NB4 (cell line): ENCODE measurements at places on chromosomes 2 and 18.

GRCh38 chr2:64479259-64480117 lies 25.5 kb downstream of the LGALSL start:
- no peak for DNase-seq

DNA sequence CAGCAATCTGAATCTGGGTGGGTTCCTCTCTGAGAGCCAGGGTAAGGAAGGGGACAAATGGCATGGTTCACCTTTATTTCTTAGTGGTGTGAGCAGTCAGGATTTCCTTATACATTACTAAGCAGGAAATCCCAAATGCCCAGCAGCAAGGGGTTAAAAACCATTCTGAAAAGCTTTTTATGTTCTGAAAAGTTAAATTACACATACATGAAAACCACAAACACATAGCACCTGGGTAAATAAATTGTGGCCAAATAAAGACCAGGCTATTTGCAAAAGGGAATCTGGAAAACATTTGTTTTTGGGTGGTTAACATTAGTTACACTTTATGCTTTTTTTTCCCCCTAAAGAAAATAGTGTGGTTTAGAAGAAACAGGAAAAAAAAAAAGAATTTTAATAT lies 156.1 kb downstream of the AGPS start:
- DNase-seq: no peak

- peak; percentile 18 for DNase-seq
These were observed 3.3 kb downstream of the MYCN start for GRCh38 chr2:15943378-15944280.

DNA sequence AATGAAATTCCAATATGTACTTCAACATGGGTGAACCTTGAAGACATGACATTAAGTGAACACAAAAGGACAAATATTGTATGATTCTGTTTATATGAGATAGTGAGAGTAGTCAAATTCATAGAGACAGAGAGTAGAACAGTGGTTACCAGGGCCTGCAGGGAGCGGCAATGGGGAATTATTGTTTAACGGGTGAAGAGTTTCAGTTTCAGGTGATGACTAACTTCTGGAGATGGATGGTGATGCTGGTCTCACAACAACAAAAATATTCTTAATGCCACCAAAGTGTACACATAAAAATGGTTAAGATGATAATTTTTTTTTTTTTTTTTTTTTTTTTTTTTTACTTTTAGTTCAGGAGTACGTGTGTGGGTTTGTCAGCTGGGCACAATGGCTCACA lies 109.4 kb upstream of the TMEM200C start:
- DNase-seq: no peak

- DNase-seq: no peak
These were observed 25.4 kb upstream of the IGFBP5 start for GRCh38 chr2:216720722-216721121.

DNA sequence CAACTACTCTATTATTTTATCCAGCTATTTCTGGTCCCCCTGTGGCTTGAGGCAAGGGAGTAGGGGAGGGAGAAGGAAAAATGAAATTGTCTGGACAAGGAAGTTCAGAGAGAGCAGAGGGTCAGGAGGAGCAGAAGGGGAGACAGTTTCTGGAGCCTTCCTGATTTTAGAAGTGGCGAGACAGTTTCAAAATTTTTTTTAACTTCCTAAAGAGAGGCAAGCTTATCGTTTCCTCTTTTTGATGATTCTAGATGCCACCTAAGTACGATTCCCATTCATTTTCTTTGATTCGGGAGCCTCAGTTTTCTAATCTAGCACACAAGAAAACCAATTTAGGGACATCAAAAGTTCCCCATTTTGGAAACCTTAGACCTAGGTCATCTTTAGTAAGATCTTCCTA lies 96.9 kb upstream of the B3GNT2 start:
- DNase-seq: peak; percentile 67

- peak; percentile 21 for DNase-seq
These were observed 206.0 kb upstream of the TNP1 start for GRCh38 chr2:217065695-217066405.

DNA sequence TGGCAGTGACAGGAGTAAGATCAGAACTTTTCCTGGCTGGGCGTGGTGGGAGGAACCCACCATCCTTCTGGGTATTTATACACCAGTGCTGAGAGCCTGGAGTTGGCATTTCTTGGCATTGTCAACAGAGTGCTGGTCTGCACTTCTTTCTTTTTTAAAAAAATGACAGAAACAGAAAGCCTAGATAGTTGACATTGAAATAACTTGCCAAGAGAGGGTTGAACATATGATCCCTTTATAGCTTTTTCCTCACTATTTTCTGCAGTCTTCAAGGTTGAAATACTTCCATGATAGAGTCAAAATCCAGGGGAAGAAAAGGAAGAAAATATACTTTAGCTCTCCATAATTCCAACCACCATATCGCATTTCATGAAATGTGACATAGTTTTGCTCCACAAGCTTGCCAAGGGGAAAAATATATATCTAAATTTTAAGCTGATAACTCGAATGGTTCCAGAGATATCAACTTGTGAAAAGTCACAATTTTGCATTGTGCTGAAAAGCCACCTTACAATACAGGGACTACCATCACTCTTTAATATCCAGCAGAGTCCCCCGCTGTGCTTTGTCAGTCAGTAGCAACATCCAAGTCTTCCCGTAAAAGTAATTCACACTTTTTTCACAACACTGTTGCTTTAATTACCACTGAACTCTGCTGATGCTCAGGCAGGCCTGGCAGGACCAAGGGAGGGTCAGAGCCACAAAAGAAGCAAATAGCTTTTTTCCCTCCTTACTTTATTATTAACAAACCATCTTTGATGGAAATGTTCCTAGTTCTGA lies 764.9 kb upstream of the FANCL start:
- no peak for DNase-seq

DNA sequence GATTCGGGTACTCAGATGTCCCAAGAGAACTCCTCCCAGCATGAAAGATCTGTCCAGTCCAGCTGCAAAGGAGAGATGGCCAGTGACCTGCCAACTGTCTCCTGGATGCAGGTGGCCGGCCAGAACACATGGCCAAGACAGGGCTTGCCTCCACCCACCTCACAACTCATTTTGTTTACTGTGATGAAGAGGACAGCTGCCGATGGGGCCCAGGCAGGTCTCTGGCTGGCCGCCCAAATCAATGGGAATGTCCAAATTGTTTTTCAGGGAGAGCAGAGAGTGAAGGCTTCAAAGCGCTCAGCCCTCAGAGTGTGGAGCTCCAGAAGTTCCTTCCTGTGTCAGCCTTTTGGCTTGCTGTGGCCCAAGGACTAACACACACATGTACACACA lies 41.9 kb downstream of the FOSL2 start:
- no peak for DNase-seq

DNA sequence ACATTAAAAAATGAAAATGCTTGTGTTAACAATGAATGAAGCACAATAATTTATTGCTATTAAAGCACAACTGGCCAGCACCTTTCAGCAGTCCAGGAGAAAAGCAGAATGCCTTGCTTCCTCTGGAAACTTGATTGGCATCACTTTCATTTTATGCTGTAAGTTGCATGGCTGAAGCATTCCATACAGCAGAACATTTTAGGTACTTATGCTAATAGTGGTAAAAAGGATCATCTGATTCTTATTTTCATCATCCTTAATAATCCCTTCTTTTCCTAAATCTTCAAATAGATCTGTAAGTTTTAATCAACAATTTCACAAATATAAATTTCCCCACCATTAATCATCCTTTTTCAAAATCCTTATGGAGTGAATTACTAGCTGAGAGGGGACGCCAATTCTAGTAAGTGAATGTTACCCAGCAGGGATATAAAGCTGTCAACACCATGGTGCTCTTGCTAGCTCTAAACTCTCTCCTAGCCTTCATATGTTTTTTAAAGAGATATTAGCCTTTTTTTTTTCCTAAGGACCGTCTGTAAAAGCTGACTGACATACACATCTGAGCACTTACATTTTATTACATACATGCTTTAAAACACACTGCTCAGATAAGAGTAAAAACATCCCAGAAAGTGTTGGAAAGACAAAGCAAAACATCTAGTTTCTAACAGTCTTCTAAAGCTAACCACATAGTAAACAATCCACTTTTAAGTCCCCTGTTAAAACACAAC lies 5.3 kb downstream of the SATB2 start:
- DNase-seq: no peak

GRCh38 chr2:70191244-70191735 lies 471 bp upstream of the C2orf42 start:
- no peak for DNase-seq

DNA sequence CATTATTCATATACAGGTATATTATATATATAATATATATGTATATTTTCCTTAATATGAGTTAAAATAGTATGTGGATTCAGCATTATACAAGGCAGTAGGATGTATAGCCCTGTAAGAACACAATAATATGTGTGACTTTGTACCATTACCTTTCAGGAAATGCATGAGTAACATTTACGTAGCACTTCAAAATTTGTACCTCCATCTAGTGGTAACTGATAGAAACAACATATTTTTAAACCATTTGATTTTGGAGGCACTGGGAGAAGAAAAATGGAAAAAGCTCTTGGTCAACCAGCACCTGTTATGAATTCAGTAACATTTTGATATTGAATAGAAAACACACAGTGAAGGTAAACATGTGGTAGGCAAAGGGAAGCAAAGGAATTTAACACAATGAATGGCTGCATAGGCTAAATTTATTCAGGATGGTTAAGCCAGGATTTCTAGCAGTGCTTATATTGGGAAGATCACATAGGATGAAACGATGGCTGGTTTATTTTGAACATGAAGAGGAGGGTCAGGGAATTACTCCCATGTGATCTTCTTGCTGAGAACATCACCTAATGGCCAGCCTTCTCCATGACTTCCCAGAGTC lies 565.5 kb downstream of the CCDC85A start:
- DNase-seq: peak; percentile 39

DNA sequence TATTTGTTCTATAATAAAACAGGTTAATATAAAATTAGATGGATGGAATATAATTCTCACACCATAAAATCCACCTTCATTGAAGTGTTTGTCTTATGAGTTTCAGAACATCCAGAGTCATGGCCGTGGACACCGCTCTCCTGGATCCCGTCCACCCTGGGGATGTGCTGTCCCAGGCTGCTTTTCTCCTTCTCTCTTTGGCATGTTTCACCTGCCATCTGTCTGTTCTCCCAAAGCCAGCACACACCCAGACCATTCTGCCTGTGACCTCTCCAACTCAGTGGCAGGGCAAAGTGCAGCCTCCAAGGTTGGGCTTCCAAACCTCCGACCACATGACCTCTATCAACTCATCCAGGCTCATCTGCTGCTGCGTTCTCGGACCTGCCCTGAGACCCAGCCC lies 104.7 kb downstream of the MYT1L start:
- DNase-seq: no peak

DNA sequence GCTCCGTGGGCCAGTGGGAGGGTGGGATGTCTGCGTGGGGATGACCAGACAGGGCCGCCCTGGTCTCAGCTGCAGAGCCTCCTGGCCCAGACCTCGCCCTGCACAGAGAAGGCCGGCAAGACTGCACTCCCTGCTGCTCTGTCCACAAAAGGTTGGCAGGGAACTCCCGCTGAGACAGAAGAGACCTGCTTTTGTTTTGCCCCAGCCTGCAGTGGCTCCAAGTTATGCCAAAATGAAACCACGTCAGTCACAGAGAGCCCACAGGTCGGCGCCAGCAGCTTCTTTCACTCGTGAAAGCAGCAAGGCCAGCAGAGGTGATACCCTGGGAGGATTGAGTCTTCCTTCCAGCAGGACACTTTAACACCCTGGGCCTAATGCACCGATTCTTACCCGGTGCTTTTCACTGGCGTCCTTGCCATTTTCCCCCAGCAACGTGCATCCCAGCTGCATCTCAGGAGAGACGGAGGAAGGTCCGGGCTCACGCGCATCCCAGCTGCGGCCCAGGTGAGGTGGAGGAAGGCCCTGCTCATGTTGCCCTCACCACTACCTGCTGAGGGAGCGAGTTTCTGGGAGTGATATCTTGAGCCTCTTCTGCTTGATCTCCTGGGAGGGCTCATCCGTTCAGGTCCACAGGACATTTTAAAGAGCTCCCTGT lies 22.1 kb upstream of the CTDP1 start:
- no peak for DNase-seq

- DNase-seq: no peak
These were observed 687.4 kb upstream of the ID2 start for GRCh38 chr2:7994397-7994951.

- DNase-seq: no peak
These were observed 13.8 kb downstream of the GALR1 start for GRCh38 chr18:77263466-77263763.

DNA sequence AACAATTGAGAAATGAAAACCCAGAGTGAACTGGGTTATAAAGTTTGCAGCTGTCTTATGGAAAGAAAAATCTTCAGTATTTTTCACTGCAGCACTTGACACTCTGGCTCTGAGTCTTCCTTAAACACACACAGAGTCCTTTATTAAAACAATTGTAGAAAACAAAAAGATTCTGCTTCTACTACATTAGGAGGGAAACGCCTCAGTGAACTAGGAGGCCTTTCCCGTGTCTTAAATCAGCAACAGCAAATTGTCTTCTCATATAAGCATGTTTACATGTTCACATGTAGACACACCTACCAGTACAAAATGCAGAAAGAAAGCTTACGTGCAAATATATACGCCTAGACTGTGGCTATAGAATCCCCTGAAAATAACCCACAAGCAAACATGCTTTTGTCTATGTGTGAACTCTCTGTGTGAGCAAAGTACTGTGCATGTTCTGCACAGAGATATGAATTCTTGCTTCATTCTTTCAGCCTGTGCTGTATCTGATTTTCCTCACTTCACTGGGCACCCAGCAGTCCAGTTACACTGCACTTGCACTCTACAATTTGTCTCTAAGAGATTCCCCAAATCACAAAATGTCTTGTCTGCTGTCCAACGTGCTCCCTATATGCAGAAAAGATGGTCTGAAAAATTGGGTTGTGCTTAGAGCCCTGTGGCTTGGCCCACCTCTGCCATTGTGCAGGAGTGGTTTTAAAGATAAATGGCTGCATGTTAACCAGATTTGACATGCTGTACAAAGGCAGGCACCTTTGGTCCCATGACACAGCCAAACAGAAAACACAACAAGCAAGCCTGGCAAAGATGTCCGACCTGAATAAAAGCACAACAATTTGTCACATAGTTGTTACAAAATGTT lies 24.5 kb downstream of the ZEB2 start:
- DNase-seq: no peak

DNA sequence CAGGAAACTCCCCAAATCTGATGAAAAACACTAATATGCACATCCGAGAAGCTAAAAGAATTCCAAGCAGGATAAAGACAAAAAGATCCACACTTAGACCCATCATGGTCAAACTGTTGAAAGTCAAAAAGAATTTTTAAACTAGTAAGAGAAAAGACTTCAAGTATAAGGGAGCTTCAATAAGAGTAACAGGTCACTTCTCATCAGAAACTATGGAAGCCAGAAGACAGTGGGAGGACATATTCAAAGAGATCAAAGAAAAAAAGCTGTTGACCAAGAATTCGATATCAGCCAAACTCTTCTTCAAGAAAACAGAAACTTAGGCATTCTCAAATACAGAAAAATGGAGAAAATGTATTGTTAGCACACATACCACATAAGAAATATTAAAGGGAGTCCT lies 50.4 kb downstream of the ZC3H8 start:
- peak; percentile 21 for DNase-seq

GRCh38 chr2:181367906-181368435 lies 89.2 kb upstream of the ITGA4 start:
- no peak for DNase-seq
